Omental fat pad (tissue), 4 donors: ENCODE measurements at places on chromosomes 7 and 10. TPM values are rescaled to one million over a fixed set of nuclear protein-coding genes. Genes with fewer than 3 reads are reported as not detected.

Gene ASIC3
- 2.4 TPM for total RNA-seq

Gene PGAM2
- total RNA-seq, result not detected

Gene UCMA
- total RNA-seq, result not detected

Gene SEMA3D
- 5.2 TPM for total RNA-seq

Gene IL6
- total RNA-seq, result 20.6 TPM

Gene IGF2BP3
- 1.9 TPM for total RNA-seq

Gene CPXM2
- total RNA-seq, result 18.4 TPM

Gene FIGNL1
- 6.5 TPM for total RNA-seq

Gene NEBL
- total RNA-seq, result 17.4 TPM

Gene APBB1IP
- 22.9 TPM for total RNA-seq

Gene AGFG2
- 24.9 TPM for total RNA-seq

Gene NPFFR1
- total RNA-seq, result not detected

DNA sequence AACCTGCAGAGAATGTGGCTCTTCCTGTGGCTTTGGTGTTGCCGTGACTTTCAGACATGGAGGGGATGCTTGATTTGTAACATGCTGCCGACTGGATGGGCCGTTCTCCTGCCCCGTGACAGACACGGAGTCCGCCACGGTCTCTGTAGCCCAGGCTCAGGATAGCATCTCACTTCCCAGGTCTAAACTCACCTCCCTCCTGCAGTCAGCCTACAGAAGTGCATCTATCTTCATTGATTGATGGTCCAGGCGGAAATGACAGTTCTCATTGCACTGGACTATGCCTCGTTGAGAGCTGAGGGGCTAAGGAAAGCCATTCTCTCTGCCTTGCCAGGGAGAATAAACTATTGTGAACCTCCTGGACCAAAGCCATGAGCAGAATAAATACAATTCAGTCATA is 77.5 kb downstream of the CHN2 start:
- DNase-seq, result no peak

DNA sequence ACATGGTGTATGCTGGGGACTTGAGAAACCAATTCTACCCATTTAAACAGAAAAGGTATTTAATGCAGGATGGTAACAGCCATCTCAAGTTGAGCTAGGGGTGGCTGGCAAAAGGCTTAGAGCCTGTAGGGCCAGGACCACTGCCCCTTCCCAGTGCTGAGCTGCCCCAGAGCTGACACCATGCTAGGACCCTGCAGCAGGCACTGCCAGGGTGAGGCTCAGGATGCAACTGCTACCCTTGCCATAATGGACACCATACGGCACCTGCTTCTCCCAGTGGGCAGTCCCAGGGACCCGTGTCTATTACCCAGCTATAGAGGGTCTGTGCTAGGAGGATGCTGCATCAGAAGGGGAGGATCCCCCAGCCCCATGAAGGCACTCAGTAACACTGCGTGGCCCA is 160.7 kb upstream of the ADCY1 start:
- DNase-seq, result no peak

- no peak for DNase-seq
Observed at GRCh38 chr7:36318116-36318515, 71.5 kb upstream of the ANLN start.

- no peak for DNase-seq
Observed at GRCh38 chr10:60810437-60811182, 32.3 kb downstream of the CDK1 start.

DNA sequence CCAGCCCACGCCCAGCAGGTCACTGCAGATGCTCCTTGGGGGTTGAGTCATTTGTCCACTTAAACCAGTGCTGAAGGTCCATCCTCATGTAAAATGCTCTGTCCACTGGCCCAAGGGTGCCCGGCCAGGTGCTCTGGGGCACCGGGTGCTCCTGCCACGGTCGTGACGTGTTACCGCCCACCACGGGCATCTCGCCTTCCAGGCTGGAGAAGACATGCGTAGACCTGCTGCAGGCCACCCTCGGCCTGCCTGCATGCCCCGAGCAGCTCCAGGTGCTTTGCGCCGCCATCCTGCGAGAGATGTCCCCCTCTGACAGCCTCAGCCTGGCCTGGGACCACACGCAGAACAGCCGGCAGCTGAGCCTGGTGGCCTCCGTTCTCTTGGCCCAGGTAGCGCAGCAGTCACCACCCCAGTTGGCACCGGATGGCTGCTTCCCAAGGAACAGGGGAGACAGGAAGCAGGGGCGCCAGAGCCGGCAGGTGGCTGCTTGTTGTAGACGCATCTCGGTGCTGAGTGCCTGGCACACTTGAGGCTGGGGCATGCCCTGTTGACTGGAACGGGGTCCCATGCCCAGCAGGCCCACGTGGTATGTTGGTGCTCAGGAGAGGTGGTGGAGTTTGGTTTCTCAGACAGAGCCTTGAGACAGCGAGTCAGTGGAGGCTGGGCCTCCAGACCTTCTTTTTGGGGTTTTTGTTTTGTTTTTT is 6.1 kb downstream of the AP5Z1 start:
- DNase-seq, result no peak

GRCh38 chr7:151309311-151309710 is 32.3 kb upstream of the NUB1 start:
- DNase-seq, result no peak

- DNase-seq, result no peak
Observed at GRCh38 chr10:57579926-57580325, 687.8 kb downstream of the IPMK start.

- no peak for DNase-seq
Observed at GRCh38 chr10:32922170-32922569, 35.9 kb downstream of the ITGB1 start.

DNA sequence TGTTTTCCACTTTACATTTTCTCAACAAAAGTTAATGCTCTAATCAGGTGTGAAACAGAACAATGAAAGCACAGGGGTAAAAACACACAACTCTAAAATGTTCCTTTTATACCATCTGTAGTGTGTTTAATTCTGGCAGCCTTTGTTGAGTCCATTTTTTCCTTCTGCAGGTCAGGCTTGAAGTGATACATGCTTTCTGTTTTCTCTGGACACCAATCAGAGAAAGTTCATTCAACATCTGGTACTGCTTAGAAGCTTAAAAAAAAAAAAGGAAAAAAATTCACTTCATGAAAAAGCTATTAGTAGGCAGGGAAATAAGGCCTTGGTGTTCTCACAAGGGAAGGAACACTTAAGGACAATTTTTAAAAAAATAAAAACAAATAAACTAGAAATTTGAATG is 231.3 kb upstream of the RHOBTB1 start:
- no peak for DNase-seq

- DNase-seq, result no peak
Observed at GRCh38 chr10:121240011-121240410, 358.2 kb downstream of the FGFR2 start.

DNA sequence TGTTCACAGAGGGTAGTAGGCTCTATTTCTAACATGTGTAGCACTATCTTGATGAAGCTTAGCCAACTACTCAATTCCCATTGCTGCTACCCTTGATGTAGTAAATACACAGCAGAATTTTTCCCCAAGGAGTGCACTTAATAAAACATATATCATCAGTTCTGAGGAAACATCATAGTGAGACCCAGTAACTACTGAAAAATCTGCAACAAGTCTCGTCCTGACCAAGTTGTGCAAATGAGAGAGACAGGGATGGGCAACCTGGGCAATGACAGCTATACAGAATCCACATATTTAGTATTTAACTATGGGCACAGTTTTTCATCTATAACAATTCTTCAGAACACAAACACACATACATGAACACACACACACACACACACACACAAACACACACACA is 1073.8 kb upstream of the SORCS1 start:
- no peak for DNase-seq

DNA sequence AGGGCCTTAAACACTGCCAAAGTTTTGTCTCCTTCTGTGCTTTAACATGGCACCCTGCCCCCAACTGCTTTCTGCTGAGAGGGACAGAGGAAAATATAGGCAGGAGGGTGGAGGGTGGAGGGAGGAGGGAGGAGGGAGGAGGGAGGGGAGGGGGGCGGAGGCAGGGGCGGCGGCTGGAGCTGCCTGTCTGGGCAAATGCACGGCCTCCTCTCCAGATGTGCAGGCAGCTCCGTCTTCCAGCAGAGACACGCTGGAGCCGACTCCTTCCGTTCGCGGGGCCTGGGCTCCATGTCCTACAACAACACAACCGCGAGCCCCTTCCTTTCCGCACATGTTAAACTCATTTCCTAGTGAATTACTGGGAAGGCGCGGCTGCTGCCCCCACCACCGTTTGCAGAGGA is 14.2 kb downstream of the EBF3 start:
- no peak for DNase-seq

GRCh38 chr10:129932751-129933433 is 31.2 kb downstream of the EBF3 start:
- DNase-seq, result no peak

DNA sequence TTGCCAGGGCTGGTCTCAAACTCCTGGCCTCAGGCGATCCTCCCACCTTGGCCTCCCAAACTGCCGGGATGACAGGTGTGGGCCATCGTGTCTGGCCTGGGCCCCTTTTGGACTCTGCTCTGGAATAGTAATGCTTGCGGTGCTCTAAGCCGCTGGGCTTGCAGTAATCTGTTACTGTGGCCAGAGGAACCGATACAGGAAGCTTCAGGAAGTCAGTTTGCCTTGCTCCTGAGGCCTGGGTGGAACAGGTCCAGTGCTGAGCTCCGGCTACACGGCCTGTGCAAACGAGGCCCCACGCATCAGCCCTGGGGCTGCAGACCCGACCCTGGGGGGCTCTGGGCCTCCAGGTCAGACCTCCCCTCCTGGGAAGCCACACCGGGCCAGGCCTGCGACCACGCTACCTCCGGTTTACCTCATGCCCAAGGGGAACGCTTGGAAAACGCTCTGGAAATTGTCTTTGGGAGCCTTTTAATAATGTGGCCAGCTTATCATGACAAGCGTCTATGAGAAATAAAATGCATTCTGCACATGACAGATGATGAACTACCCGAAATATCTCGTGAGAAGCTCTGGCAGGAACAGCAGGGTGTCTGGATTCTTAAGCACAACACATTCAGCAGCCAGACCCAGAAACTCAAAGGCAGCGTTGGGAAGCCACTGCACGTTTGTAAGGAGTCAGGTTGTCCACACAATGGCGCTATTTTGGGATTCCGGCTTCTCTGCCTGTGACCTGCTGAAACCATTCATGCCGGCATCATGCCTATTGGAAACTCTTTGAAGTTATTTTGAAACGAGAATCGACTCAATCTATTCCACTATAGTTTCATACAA is 10.1 kb upstream of the ADAP1 start:
- DNase-seq, result no peak

DNA sequence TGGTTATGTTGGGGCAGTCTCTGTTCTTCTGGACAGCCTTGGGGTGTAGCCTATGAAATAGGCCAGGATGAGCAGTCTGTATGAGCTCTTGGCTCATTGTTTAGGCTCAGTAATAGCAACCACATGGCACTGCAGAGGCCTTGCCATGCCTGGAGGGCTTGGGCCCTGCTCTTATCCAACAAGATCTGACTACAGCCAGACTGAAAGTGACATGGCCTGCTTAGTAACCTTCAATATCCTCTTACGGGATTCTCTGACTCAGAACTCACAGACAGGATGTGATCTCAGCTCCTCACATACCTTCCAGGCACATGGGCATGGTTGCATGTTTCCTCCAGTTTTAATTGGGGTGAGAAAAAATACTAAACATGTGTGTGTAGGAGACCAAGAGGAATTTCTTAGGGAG is 289.3 kb downstream of the PTEN start:
- DNase-seq, result no peak

DNA sequence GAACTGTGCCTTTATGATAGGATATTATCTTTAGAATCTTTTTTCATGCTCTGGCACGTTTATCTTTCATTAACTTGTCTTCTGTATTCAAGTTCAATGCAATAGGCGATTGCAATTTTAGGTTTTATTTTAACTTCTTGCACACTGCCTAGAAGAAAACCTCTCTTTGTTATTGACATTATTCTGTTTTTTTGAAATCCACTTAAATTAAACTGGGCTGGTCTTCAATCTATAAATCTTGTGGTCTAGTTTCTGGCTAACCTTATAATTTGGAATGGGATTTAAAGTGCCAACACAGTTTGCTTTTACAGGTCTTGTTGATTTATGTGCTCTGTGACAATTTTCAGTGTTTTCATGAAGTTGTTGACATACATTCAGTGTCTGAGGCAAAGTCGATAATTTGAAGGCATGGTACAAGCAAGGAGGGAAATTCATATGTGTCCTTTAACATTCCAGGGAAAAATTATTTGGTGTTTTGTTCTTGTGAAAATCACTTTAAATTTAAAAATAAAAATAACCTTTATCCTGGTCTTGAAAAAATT is 240.9 kb downstream of the KIAA1217 start:
- DNase-seq, result no peak

DNA sequence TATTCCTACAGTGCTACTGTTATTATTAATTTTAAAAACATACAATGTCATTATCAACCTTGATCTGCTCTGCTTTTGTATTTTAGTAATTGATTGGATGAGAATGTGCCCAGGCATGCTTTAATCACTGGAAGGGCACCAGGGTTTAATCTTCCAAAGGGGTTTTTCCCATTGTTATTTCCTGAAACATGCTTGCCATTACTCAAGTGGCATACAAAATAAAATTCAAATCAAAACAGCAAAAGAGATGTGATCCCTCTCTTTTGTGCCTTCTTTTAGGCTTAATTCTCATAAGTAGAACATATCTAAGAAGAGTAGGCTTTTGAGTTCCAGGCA is 963.3 kb downstream of the LRMDA start:
- DNase-seq, result no peak

DNA sequence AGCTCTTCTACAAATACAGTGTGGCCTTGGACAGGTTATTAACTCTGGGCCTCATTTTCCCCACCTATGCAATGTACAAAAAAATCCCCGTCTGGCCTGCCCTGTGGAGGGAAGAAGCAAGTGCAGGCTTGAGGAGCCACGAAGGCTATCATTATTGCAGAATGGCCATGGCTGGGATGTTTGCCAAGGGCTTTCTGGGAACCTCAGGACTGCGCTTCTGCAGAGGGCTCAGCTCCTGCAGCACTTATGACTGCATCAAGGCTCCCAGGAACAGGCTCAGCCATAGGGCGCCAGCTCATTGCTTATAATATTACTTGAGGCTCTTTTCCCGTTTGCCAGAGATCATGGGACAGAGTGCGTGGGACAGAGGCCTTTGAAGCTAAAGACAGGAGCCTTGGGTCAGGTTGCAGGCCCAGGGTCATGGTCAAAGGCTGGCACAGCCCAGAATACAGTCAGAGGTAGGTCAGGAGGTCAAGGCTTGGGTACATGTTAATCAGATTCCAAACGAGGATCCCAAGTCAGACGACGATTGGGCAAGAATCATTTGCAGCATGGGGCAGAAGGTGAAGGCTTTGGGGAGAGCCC is 20.6 kb upstream of the C10orf105 start:
- DNase-seq, result no peak

GRCh38 chr7:122343601-122344302 is 39.2 kb upstream of the FEZF1 start:
- DNase-seq, result no peak

DNA sequence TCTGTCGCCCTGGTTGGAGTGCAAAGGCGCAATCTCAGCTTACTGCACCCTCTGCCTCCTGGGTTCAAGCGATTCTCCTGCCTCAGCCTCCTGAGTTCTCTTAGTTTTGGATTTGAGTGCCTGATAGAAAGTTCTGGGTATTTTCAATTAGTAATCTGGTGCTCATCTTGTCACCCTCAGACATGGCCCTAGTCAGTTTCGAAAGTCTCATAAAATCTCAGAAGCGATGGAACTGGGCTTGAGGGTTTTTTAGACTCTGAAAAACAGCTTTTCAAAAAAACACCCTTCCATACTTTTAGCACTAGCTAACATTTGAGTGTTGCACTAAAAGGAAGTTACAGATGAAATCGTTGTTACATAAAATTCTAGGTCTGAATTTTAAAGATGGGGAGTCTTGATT is 9.4 kb upstream of the PIP4K2A start:
- no peak for DNase-seq
